ENCODE measurements at places on chromosomes 5 and 9.
A peak's percentile ranks its signal among the peaks of the same experiment; 100 is the strongest.

GRCh38 chr9:104090578-104090977 is 3.5 kb upstream of the SMC2 start:
- DNase-seq: no peak

DNA sequence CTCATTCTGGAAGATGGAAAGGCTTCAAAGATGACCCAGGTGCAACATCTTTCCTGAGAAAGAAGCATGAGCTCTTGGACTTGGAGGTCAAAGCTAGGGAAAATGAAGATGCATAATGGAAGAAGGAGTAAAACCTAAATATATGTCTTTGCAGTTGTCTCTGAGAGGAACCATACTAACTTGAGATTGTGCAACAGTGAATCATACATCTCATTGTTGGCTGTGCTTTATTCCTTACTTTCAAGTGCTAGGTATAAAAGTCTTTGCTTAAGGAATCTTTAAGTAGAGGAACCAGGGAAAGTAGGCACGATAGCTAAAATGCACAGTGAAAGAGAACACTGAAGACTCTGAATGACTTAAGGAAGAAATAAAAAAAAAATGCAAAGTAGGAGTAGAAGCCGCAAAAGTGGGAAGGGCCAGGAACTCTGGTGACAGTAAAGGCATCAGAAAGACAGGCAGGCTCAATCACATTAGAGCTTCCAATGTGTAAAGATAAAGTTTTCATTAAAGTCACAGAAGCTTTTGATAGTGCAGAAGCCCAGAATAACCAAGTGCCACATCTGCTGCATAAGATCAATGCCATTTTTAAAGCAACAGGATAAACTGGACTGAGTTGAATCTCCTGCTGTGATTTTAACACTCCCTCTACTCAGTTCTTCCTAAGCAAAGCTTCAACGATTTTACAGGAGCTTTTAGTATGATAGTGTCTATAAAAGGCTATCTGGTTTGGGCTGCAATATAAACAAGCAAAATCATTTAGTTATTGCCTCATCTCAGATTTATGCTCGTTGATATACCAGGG is 432.3 kb upstream of the EDIL3 start:
- DNase-seq: no peak

DNA sequence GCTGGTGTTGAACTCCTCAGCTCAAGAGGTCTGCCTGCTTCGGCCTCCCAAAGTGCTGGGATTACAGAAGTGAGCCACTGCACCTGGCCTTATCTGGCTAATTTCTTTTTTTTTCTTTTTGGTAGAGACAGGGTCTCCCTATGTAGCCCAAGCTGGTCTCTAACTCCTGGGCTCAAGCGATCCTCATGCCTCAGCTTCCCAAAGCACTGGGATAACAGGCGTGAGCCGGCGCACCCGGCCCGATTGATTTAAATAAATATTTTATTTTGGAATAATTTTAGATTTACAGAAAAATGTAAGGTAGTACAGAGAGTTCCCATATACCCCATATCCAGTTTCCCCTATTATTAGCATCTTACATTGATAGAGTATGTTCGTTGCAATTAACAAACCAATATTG is 155.0 kb upstream of the MVB12B start:
- no peak for DNase-seq

GRCh38 chr5:126854526-126855110 is 77.7 kb downstream of the LMNB1 start:
- DNase-seq: no peak

GRCh38 chr5:90613459-90613858 is 54.9 kb downstream of the ADGRV1 start:
- DNase-seq: no peak

GRCh38 chr5:164289526-164289925 is 784.1 kb downstream of the MAT2B start:
- no peak for DNase-seq

GRCh38 chr5:131081913-131082488 is 83.1 kb downstream of the HINT1 start:
- DNase-seq: no peak

GRCh38 chr9:101977614-101978210 is 239.3 kb upstream of the GRIN3A start:
- peak; percentile 7 for DNase-seq

DNA sequence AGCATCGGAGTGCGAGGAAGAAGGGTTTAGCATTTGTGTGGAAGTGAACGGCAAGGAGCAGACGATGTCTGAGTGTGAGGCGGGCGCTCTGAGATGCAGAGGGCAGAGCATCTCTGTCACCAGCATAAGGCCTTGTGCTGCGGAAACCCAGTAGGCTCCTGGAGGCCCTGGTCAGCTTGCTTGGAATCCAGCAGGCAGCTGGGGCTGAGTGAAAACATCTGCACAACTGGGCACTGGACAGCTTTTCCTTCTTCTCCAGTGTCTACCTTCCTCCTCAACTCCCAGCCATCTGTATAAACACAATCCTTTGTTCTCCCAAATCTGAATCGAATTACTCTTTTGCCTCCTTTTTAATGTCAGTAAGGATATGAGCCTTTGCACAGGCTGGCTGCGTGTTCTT is 72.1 kb downstream of the C7 start:
- no peak for DNase-seq

- DNase-seq: peak; percentile 67
Observed at GRCh38 chr5:124741711-124742496, 4.5 kb downstream of the ZNF608 start.

DNA sequence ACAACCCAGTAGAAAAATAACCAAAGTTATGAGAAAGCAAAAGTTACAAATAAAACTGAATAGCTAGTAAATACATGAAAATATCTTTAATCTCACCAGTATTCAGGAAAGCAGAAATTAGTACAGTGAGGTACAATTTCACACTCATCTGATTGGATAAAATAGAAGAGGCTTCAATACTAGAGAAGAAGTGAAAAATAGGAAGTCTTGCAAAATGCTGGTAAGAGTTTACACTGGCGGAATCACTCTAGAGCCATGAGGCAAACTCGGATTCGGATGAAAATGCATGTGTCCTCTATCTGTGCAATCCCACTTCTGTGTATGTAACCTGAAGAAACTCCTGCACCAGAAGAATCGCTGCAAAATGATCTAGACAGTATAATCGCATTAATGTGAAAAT is 128.9 kb downstream of the CCDC192 start:
- no peak for DNase-seq

GRCh38 chr9:85433046-85433445 is 308.7 kb downstream of the AGTPBP1 start:
- no peak for DNase-seq

GRCh38 chr9:94212531-94212930 is 46.6 kb upstream of the ZNF169 start:
- no peak for DNase-seq

GRCh38 chr5:171612749-171613148 is 172.9 kb upstream of the SMIM23 start:
- no peak for DNase-seq

- DNase-seq: no peak
Observed at GRCh38 chr5:80963521-80963895, 3.3 kb downstream of the RASGRF2 start.

DNA sequence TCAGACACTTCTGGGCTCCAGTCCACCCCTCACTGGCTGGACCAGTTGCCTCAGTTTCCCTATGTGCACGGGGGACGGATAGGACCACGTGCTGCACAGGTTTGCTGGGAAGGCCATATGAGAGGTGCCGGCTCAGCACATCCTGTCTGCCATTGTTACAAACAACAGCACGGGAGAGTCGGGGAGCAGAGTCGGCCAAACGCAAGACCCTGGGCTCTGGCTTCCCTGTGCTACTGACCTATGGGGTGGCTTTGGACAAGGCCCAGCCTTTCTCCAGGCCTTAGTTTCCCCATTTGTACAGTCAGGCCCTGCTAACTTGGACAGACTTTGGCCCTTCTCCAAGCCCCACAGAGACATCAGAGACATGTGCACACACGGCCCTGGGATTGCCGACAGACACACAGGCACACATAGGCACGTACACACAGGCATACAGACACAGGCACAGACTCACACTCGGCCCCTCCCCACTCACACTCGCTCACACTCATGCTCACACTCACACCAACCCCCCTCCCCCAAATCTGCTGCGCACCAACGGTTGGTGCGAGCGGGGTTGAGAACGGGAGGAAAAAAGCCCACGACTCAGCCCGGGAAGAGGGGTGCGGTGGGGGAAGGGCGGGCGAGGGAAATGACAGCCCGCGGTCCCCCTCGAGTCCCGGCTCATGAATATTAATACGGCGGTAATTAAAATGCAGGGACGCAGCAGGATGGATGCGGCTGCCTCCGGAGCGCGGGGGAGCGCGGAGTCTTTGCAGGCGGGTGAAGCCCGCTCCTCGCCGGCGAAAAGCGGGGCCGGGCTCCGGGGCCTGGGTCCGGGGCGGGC is 133.0 kb downstream of the C9orf50 start:
- peak; percentile 28 for DNase-seq

- no peak for DNase-seq
Observed at GRCh38 chr9:116464987-116465571, 222.0 kb upstream of the TRIM32 start.

- no peak for DNase-seq
Observed at GRCh38 chr5:61884252-61884855, 421.7 kb upstream of the KIF2A start.

DNA sequence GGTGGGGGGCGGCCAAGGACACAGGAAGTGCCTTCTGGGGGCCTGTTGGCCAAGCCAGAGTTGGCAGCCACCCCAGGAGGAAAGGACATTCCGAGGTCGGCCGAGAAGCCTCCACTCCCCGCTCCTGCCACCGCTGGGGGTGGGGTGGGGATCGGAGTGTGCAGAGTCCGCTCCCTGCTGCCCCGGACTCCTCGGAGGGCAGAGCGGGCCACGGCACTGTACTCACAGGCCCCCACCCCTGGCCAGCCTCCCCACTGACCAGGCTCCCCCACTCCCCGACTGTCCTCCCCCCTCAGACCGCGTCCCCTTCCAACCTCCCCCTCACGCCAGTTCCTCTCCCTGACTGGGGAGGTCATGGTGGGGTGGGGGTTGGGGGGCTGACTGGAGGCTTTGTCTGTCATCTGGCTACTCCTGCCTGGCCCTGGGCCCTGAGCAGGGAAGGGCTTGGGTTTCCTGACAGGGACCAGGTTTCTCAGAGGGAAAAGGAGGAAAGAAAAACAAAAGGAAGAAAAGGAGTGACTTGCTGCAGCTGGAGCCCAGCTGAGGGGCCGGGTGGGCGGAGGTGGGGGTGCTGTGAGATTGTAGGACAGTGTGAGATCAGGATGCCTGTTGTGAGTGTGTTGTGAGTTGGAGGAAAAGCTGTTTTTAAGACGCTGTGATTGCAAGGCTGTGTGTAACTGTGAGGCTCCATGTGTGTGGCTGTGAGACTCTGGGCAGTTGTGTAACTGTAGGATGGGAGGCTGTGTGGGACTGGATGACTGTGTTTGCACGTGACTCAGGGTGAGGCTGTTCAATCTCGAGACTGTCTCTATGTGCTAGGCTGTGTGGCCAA is 29.7 kb downstream of the CNTFR start:
- DNase-seq: peak; percentile 91

DNA sequence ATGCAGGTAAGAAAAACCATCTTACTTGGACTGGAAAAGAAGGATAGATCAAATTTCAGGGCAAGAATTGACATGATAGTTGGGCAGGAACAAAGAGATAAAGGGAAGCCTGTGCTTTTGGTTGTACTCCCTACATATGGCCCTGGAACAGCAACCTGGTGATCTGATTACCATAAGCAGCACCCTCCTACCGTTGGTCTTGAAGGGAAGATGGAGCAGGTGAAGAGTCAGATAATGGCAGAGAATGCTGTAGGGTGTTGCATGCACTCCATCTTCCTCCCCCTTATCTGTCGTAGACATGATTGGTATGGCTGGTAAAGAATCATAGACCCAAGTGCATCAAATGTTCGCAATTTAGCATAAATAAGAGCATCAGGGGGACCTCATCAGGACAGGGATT is 4.7 kb downstream of the IRGM start:
- DNase-seq: no peak

GRCh38 chr9:20022410-20022809 is 233.6 kb upstream of the SLC24A2 start:
- DNase-seq: peak; percentile 20

GRCh38 chr5:33482335-33482734 is 41.6 kb downstream of the TARS1 start:
- no peak for DNase-seq

- DNase-seq: no peak
Observed at GRCh38 chr9:123561046-123561445, 205.0 kb downstream of the CRB2 start.

DNA sequence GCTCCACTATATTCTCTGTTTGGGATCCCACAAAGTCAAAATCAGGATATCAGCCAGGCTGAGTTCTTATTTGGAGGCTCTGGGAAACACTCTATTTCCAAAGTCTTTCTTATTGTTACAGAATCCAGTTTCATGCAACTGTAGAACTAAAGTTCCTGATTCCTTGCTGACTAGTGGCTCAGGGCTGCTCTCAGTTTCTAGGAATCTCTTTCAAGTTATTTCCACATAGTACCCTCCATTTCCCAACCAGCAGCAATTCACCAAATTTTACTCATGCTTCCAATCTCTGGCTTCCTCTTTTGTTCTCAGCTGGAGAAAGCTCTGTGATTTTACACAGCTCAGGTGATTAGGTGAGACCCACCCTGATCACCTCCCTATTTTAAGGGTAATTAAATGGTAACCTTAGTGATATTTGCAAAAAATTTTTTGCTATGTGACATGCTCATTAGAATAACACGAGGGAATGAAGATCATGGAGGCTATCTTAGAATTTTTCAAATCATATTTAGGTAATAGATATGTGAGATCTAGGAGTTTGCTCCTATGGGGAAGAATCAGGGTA is 794.9 kb upstream of the ARRDC3 start:
- no peak for DNase-seq

GRCh38 chr9:33167972-33168461 is 881 bp upstream of the B4GALT1 start:
- no peak for DNase-seq

DNA sequence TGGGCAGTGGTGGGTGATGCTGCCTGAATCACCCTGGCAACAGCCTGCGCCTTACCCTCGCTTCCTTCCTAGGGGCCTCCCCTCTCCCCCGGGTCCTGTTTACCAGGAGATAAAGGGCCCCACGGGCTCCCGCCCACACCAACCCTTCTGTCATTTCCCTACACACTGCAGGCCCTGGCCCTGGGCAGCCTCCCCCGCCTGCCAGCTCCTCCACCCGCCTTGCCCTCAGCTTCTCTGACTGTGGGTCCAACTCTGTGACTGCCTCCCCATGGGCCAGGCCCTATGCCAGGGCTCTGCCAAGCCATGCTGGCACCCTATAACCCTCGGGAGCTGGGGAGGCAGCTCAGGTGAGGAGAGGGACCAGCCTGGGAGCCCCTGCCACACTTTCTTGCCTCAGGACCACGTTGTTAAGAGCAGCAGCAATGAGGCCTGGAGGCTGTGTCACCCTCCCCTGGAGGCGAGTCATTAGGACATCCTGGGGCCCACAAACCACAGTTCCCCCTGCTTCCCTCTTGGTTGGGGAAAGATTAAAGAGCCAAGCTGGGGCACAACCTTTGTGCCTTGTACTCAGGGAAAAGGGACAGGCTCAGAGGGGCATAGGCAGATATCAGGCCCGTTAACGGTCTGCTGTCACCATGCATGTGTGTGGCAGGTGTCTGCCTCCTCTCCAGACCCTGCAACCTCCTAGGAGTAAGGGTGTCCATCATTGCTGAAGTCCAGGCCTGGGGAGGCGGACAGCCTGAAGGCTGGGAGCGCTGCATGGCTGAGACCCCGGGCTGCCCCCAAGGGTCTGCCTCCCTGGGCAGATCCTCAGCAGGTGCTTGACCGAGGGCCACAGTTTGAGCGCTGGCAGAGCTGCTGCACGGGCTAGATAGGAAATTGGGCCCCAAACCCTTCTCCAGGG is 2.8 kb downstream of the MGAT4B start:
- DNase-seq: no peak

- peak; percentile 66 for DNase-seq
Observed at GRCh38 chr5:73263001-73263710, 90.2 kb downstream of the TMEM174 start.
